Body of pancreas (tissue), 4 donors: ENCODE measurements at places on chromosomes 13 and 19. TPM values are rescaled to one million over a fixed set of nuclear protein-coding genes. Genes with fewer than 3 reads are reported as not detected.

The PKN1 gene
- total RNA-seq, result 83.4 TPM

The APOC4 gene
- not detected for total RNA-seq

The CATSPERD gene
- not detected for total RNA-seq

The CFD gene
- 134 TPM for total RNA-seq

The CNN1 gene
- total RNA-seq, result 15.2 TPM

The ATP4A gene
- total RNA-seq, result 8.2 TPM

The SERP2 gene
- 1.6 TPM for total RNA-seq

The ZNF83 gene
- 30.7 TPM for total RNA-seq

The SHISA7 gene
- not detected for total RNA-seq

The ZIC2 gene
- not detected for total RNA-seq

GRCh38 chr19:48111280-48111679 lies 663 bp upstream of the PLA2G4C start:
- peaks cover 33% of the 10 kb centered on the region for H3K4me1 ChIP-seq
- H3K27ac ChIP-seq, result peak overlapping the region; percentile 84
- H3K36me3 ChIP-seq, result no peaks in the 10 kb centered on the region
- no peak for DNase-seq
- no peaks in the 10 kb centered on the region for H3K27me3 ChIP-seq

DNA sequence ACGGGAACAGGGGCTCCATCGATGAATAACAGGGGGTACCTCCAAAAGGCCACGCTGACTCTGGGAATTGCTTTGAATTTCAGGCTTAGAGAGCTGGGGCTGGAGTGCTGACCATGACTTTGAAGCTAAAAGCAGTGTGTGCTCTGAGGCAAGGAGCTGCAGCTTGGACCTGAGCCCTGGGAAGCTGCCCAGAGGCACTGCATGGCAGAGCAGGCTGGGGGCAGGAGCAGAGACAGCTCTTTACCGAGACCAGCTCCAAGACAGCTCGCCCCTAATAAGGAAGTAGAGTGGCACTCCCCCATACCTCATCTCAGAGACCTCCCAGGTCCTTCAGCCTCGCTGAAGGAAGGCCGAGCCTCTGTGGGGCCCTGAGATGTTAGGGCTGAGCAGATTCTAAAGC lies 200.2 kb downstream of the COL4A1 start:
- H3K27me3 ChIP-seq, result no peaks in the 10 kb centered on the region
- no peak overlapping the region for H3K4me3 ChIP-seq
- H3K36me3 ChIP-seq, result no peaks in the 10 kb centered on the region
- peak overlapping the region; percentile 4 for H3K27ac ChIP-seq
- DNase-seq, result no peak

- no peak overlapping the region for H3K27ac ChIP-seq
- no peak for DNase-seq
- H3K4me3 ChIP-seq, result no peak overlapping the region
- peaks cover 9% of the 10 kb centered on the region for H3K4me1 ChIP-seq
Observed at GRCh38 chr19:49761249-49761624, 1.9 kb downstream of the TSKS start.

GRCh38 chr19:41784743-41785142 lies 11.6 kb upstream of the CEACAM3 start:
- no peak overlapping the region for H3K27ac ChIP-seq
- no peaks in the 10 kb centered on the region for H3K27me3 ChIP-seq
- DNase-seq, result no peak
- H3K36me3 ChIP-seq, result no peaks in the 10 kb centered on the region
- no peaks in the 10 kb centered on the region for H3K4me1 ChIP-seq

DNA sequence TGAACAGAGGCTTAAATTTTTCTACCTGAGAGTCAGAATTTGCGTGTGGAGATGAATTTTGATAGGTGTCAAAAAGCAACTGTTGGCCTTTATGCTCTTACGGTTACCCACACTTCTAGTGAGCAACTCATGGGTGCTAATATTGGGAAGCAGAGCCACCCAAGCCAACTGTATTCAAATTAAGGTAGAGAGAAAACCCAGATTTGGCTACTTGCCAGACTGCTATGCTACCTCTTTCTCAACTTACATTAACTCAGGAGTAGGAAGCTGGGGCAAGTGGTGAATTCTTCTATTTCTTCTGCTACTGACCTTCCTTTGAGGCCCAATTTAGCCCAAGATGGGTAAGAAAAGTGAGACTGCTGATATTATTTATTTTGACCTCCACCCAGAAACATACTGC lies 83.9 kb downstream of the OLFM4 start:
- no peak overlapping the region for H3K27ac ChIP-seq
- H3K36me3 ChIP-seq, result no peaks in the 10 kb centered on the region
- no peak overlapping the region for H3K4me3 ChIP-seq
- peaks cover 4% of the 10 kb centered on the region for H3K4me1 ChIP-seq
- no peak for DNase-seq

DNA sequence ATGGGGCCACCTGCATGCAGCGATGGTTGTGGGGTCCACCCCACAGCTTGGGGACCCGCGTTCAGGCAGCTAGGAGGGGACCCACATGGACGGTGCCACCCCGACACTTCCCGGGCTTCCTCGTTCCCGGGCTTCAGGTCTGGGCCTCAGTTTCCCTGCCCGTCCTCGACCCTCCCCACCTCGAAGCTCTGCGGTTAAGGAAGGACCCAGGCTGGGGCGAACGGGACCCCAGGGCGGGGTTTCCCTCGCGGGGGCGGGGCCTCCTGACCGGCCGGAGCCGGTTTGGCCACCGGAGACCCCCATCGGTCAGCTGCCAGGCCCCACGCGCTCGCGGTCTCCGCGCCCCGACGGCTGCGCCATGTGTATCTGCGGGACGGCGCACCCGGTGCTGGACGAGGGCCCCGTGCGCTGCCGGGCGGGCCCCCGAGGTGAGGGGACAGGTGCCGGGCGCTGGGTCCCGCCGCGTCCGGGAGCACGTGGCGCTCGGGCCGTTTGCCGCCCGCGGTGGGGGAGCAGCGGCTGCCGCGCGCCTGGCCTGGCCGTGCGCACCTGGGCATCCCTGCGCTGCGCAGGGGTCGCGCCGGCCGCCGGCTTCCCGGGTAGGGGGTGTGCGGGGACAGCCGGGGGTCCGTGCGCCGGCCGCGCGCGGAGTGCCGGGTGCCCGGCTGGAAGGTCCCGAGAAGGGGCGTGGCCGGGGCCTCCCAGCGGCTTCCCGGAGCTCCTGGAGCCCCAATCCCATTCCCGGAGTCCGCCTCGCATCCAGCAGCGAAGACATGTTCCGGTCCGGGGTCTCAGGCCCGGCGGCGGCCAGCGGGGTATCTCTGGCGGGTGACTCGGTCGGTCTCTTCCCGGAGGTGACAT lies 4.2 kb downstream of the ARHGAP45 start:
- H3K4me3 ChIP-seq, result no peak overlapping the region
- H3K27ac ChIP-seq, result no peak overlapping the region
- H3K4me1 ChIP-seq, result peaks cover 44% of the 10 kb centered on the region

DNA sequence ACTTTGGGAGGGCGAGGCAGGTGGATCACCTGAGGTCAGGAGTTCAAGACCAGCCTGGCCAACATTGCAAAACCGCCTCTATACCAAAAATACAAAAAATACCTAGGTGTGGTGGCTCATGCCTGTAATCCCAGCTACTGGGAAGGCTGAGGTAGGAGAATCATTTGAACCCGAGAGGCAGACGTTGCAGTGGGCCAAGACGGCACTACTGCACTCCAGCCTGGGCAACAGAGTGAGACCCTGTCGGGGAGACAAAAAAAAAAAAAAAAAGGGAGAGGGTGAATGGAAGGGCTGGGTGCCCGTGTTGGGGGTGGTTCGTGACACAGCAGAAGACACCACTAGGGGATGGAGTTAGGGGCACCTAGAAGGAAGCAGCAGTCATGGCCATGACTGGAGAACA lies 10.8 kb downstream of the CFD start:
- no peak for DNase-seq
- peaks cover 3% of the 10 kb centered on the region for H3K4me1 ChIP-seq
- no peak overlapping the region for H3K4me3 ChIP-seq

GRCh38 chr13:92823059-92823458 lies 403.5 kb upstream of the GPC6 start:
- H3K27me3 ChIP-seq, result no peaks in the 10 kb centered on the region
- DNase-seq, result no peak
- H3K4me3 ChIP-seq, result no peak overlapping the region
- peaks cover 29% of the 10 kb centered on the region for H3K4me1 ChIP-seq
- H3K27ac ChIP-seq, result no peak overlapping the region

DNA sequence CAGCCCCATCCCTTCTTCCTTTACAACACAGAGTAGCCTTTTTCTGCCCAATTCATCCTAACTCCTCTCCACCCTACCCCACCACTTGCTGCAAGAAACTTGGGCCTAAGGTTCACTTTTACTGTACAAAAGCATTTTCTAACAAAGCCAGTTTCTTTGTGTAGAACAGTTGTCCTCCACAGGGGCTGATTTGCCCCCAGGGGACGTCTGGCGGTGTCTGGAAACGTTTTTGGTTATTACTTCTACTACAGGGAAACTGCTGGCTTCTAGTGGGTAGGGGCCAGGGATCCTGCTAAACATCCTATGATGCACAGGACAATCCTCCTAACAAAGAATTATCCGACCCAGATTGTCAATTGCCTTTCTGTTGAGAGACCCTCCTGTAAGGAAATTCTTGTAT lies 7.3 kb upstream of the LMO7 start:
- no peak overlapping the region for H3K4me3 ChIP-seq
- no peak for DNase-seq
- H3K27ac ChIP-seq, result no peak overlapping the region
- H3K36me3 ChIP-seq, result no peaks in the 10 kb centered on the region
- no peaks in the 10 kb centered on the region for H3K27me3 ChIP-seq

DNA sequence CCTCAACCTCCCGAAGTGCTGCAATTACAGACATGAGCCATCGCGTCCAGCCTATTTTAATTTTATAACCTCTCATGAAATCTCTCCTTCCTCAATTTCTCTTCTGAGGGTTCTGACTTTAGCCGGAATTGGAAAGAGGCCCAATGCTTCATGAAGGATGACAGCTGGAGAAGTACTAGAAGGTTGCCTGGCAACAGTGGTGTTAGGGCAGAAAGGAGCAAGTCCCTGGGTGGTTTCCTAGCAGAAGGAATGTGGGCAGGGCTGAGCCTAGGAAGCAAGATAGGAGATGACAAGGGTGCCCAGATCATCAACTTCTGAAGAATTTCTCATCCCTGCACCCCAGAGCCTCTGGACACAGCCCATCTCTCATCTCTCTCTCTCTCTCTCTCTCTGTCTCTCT lies 25.8 kb downstream of the CACNG6 start:
- H3K4me3 ChIP-seq, result no peak overlapping the region
- DNase-seq, result no peak
- no peaks in the 10 kb centered on the region for H3K36me3 ChIP-seq
- H3K27ac ChIP-seq, result no peak overlapping the region
- no peaks in the 10 kb centered on the region for H3K27me3 ChIP-seq

- H3K27me3 ChIP-seq, result no peaks in the 10 kb centered on the region
- no peak overlapping the region for H3K27ac ChIP-seq
- H3K4me3 ChIP-seq, result no peak overlapping the region
- H3K36me3 ChIP-seq, result no peaks in the 10 kb centered on the region
- no peak for DNase-seq
- peaks cover 13% of the 10 kb centered on the region for H3K4me1 ChIP-seq
Observed at GRCh38 chr19:10756791-10757190, 38.9 kb downstream of the DNM2 start.

DNA sequence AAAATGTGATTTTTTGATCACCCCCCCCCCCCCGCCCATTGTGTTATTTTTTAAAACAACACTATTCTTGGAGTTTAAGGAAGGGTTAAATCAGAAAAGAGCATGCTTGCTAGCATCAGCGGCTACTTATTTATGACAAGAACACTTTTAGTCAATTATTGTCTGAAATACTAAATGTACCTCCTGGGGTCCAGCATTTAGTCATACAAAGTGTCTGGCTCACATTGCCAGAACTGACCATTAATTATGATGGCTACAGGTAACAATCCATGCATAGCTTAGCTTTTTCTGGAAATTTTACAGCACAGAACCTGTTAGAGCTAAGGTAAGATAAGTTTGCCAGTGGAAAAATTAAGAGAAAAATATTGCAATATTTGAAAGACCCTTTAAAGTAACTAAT lies 90.1 kb downstream of the PCDH9 start:
- no peaks in the 10 kb centered on the region for H3K27me3 ChIP-seq
- H3K27ac ChIP-seq, result peak overlapping the region; percentile 53
- no peak overlapping the region for H3K4me3 ChIP-seq
- no peaks in the 10 kb centered on the region for H3K36me3 ChIP-seq

- no peak overlapping the region for H3K4me3 ChIP-seq
- H3K27ac ChIP-seq, result no peak overlapping the region
- H3K4me1 ChIP-seq, result peaks cover 13% of the 10 kb centered on the region
- no peaks in the 10 kb centered on the region for H3K36me3 ChIP-seq
- peaks cover 15% of the 10 kb centered on the region for H3K27me3 ChIP-seq
- DNase-seq, result no peak
Observed at GRCh38 chr19:6535558-6536137, 4.8 kb downstream of the TNFSF9 start.

DNA sequence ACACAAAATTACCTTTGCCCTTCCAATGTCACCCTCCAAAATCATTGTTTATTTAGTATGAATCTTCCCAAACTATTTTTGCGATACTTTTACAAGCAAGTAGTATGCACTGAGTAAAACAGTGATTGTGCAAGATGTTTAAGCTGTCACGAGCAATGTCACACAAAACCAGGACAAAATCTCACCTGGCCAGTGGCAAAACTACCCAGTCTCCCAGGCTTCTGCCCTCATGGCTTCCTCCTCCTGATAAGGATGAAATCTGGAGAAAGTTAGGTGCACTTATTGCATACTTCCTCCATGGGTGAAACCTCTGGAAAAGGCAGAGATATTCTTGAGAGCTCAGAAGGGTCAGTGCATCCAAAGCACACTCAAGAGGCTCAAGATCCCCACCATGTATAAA lies 500.8 kb downstream of the IRS2 start:
- no peaks in the 10 kb centered on the region for H3K36me3 ChIP-seq
- H3K27me3 ChIP-seq, result no peaks in the 10 kb centered on the region
- DNase-seq, result no peak

- H3K4me1 ChIP-seq, result peaks cover 15% of the 10 kb centered on the region
- no peaks in the 10 kb centered on the region for H3K27me3 ChIP-seq
- no peak overlapping the region for H3K27ac ChIP-seq
Observed at GRCh38 chr13:51551416-51551815, 32.8 kb upstream of the WDFY2 start.
